ENCODE measurements at places on chromosomes 2 and 18.

GRCh38 chr2:212402316-212402715 is 136.3 kb downstream of the ERBB4 start:
- DNase-seq, result no peak

GRCh38 chr18:22428672-22429071 is 11.0 kb upstream of the CTAGE1 start:
- DNase-seq, result no peak

DNA sequence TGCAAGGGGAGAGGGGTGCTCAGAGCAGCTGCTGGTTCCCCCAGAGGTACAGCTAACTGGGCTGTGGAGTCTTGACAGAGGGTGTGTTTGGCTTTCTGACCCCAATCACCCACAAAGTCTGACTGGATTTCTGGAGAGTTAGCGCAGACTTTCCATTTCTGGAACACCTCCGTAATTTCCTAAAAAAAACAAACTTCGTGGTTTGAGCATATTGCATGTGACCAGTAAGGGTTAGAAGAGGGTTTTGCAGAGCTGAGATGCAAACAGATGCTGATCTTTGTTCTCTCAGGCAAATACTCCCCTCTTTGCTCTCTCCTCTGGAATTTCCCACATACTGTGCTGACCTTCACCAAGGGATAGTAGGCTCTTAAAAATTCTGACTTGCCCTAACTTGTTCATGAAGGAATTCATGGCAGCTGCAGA is 44.5 kb upstream of the TMEM247 start:
- no peak for DNase-seq

GRCh38 chr2:200751786-200752185 is 59.9 kb upstream of the BZW1 start:
- DNase-seq, result no peak

- no peak for DNase-seq
These were observed 12.4 kb downstream of the MEX3C start for GRCh38 chr18:51185075-51185474.

DNA sequence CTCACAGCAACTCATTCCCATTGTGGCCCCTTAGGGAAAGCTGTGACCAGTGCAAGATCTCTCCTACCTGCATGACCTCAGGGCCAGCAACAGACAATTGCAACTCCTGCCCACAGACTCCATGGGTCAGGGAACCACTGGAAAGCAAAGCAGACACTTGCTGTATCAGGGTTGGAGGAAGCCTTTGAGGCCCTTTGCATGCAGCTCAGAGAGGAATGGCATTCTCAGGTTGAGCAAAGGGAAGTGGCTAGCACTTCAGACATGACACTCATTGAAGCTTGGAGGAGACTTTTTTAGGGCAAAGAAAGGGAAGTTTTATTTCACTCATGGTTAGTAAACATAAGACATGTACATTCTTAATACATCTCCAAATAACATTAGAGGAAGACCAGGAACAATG is 22.1 kb downstream of the IL1F10 start:
- no peak for DNase-seq

- no peak for DNase-seq
These were observed 81.9 kb upstream of the PKDCC start for GRCh38 chr2:41965909-41966295.

DNA sequence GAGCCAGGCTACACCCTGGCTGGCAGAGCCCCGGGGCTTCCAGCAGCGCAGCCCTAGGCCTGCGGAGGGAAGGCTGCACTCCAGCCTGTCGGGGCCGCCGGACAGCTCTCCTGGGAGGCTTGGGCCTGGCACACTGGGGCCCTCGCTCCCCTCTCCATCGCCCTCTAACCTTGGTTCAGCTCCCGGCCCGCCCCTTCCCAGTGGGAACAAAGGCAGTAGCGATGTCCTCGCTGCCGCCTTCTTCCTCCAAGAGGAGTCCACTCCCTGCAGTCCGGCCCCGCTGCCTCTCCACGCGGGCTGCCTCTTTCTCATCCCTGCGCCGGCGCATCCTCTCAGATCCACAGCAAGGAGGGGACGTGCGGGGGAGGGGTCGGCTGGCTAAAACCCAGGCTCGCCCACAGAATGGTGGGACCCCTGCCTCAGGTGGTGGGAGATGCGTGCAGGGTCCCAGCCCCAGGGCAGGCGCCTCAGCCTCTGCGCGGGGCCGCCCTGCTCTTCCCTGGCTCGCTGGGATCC is 138.1 kb downstream of the TWIST2 start:
- DNase-seq, result peak; percentile 56

GRCh38 chr2:152200565-152201465 is 25.3 kb upstream of the STAM2 start:
- DNase-seq, result peak; percentile 41

- no peak for DNase-seq
These were observed 183.8 kb downstream of the LTBP1 start for GRCh38 chr2:33130544-33130943.

DNA sequence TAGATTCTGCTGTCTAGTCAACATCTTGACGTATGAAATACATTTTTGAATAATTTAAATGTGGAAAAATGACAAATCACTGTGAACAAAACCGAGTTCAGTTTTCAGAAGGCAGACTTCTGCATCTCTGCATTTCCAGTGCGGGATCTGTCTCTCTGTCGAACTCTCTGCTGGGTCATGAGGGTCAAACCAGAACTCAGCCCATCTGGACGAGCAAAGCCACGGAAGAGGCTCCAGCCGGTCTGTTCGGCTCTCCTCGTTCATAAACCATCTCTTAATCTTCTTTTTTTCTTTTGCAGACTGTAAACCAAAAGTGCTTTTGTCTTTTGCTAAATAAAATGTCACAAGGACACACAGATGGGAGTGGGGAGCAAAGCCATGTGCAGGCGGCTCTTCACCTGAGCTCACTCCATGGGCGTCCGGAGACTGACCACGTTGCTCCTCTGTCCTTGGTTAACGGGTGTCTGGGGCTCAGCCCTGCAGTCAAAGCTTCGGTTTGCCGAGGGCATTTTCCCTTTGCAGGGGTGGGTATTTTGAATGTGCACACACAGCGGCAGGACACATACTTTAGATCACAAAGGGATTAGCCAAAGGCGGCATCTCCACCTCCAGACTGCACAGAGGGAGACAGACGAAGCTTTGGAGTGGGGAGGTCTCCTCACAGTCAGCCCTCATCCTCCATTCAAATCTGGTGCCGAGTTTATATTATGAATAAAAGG is 737.9 kb upstream of the SALL3 start:
- no peak for DNase-seq

DNA sequence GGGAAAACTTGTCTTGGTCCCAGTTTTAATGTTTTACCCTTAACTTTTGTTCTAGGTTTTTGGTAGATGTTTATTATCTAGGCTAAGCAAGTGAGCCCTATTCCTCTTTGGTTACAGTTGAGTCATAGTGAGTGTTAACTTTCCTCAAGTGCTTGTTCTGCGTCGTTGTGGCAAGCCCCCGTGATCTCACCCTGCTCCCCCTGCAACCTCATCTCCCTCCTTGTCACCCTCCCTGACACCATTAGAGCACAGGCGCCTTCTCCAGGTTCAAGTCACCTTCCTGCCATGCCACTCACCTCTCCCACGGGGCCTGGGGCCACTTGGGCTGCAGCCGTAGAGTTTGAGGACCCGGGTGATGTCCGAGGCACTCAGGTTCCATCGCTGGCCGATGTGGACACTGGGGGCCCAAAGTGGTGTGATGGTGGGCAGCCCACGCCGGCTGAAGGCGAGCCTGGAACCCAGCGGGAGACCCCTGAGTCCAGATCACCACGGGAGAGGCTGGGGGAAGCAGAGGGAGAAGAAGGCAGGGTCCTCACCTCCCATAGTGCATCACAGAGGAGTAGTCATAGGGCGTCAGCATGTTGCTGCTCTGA is 8.7 kb downstream of the ASTL start:
- DNase-seq, result no peak

DNA sequence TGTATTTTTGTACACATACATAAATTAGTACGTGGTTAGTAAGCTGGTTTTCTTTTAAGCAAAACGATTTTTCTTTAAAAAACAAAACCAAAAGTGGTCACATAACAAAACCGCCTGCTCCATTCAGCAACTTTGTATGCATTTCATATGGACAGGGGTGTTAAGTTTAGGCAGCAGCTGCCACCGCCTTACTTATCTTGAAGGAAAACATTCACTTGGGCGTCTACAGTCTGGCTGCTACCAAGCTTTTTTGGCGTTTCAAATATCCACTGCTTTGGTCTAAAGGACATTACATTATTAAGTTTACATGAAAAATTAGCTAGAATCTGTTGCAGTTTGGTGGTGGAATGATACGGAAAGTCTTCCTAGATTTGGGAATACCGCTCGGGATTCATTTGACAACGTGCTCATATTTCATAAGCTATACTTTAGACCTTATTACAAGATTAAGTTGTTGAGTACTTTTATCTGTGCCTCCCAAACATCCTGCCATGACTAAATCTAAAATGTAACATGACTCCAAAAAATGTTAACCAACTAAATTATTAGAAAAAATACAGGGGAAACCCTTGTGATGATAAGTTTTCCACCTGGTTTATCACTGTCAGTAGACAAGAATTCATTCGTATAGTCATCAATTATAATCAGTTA is 214.8 kb downstream of the NEDD4L start:
- no peak for DNase-seq

DNA sequence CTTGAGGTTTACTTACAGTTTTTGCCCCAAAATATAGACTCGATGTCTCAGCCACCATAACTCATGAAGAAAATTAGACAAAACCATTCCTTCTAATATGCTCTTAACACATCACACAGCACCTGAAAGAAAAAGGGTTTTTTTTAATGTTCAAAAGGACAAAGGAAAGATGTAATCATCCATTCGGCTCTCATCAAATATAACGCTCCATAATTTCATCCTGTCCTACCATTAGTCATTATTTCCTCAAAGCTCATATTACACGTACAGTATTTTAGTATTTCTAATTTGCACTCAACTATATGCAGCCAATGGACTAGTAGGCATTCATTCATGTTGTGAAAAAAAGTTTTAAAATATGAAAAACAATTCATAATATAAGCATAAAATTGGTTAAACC is 24.8 kb downstream of the ESCO1 start:
- no peak for DNase-seq

- DNase-seq, result no peak
These were observed 32.8 kb upstream of the ACKR3 start for GRCh38 chr2:236536727-236537398.

DNA sequence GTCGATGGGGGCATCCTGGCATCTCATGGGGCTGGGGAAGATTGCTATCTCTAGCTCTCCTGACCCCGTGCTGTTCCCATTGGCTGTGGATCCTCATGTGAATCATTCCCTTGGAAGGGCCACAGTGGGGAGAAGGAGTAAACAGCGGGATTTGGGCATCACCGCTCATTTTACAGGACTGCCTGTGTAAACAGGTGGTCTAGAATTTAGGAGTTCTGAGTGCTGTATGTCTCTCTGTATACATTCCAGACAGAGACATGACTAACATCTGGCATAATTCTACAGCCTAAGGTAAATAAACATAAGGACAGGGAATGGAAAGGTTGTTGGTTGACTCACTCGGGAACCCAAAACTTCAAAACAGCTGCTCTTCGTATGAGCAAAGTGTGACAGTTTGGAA is 92.7 kb downstream of the COPS8 start:
- no peak for DNase-seq

GRCh38 chr2:214169736-214170135 is 241.1 kb upstream of the VWC2L start:
- DNase-seq, result no peak

- DNase-seq, result no peak
These were observed 246.0 kb downstream of the TSN start for GRCh38 chr2:122001441-122001874.

DNA sequence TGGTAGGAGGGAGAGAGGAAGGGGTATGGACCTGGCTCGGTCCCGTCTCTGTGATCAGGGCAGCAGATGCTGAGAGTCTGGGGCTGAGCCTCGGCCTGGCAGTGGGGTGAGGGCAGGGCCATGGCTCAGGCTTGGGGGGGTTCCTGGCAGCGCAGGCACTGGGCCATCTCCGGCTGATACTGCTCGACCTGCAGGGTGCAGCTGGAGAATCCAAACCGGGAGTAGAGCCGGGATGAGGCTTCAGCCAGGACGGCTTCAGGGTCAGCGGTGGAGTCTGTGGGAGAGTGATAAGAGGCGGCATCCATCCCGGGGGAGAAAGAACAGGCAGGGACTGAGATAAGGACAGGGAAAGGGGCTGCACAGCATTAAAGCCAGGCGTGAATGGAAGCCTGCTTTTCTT is 7.7 kb downstream of the SLC30A3 start:
- DNase-seq, result no peak

GRCh38 chr2:180933332-180933731 is 47.1 kb upstream of the UBE2E3 start:
- DNase-seq, result no peak

DNA sequence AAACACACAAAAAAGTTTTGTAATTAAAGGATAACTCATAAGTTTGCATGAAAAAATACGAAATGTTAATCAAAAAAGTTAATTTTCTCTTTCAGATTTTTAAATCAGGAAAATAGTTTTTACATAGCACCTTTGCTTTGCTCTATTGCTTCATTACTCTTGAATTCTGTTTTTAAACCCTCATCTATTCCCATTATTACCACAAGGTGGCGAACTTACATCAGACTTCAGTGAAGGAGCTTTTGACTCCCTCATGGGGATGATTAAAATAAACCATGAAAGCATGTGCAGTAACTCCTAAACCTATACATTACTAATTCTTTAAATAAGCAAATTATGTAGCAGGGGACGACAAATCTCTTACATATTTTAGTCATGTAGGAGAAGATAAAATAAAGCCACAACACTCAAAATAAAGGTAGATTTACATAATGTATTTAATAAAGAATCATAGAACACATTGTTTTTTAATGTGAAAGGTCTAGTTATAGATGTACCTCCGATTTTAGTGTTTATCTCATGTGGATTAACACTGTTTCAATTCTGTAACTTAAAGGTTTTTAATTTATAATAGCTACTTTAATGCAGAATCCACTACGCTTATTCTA is 105.2 kb downstream of the NETO1 start:
- no peak for DNase-seq

DNA sequence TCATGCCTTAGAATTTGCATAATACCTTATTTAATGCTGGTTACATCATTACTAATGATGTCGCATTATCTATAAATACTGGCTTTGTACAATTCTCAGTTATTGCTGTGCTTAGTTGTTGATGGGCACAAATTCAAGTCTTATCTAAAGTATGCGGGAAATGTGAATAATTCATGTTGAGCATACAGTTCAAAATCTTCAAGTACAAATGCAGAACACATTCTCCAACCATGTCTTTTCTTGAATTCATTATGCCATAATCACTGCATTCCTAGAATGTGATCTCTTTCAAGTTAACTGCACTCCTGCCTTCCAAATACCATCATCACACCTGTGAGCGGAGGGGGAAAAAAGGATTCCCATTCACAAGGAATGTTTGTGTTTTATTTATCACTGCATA is 337.0 kb downstream of the MBD2 start:
- no peak for DNase-seq

GRCh38 chr2:183426825-183427224 is 302.6 kb downstream of the NUP35 start:
- DNase-seq, result no peak

GRCh38 chr2:227848586-227848985 is 22.8 kb upstream of the DAW1 start:
- no peak for DNase-seq

GRCh38 chr2:197704434-197705120 is 592 bp upstream of the MARS2 start:
- DNase-seq, result no peak

GRCh38 chr2:60963190-60963589 is 54.3 kb upstream of the PEX13 start:
- DNase-seq, result no peak
